NCI-H1436 treated with DMSO at 0.1 percent for 48 hours (cell line): ENCODE measurements at places on chromosomes 2 and 18.

GRCh38 chr2:82998781-82999180 lies 1460.3 kb downstream of the SUCLG1 start:
- no peak for DNase-seq

DNA sequence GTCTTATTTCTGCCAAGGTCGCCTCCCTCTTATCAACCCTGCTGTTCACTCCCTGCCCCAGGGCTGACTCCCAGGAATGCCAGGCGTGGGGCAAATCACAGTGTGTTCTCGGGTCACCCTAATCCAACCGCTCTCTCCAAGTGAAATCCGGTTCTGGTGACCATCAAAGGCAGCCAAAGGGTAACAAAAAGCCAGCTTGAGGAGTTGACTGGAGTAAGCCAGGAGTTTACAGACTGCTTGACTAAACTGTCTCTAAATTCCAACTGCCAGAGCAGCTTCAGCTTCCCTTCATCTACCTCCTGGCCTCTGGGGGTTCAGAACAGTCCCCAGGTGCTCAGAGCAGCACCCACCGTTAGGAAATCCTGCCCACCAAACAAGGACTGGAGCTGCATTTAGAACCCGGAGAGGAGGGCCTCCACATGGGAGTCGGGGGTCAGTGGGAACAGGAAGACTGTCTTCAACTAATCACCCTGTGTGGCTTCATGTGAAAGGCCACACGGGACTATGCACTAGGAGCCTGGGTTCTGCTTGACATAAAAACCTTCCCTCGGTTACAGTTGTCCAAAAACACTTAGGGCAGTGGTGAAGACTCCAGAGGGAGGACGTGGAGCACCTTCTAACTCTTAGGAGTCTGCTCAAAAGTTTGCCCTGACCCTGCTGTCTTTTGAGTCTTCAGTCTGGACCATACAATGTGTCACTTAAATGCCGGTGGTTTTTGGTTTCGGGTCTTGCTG lies 24.2 kb upstream of the MCFD2 start:
- DNase-seq: no peak

GRCh38 chr2:142174176-142174575 lies 43.4 kb upstream of the LRP1B start:
- no peak for DNase-seq

GRCh38 chr2:207937823-207938222 lies 87.5 kb downstream of the PLEKHM3 start:
- DNase-seq: no peak

DNA sequence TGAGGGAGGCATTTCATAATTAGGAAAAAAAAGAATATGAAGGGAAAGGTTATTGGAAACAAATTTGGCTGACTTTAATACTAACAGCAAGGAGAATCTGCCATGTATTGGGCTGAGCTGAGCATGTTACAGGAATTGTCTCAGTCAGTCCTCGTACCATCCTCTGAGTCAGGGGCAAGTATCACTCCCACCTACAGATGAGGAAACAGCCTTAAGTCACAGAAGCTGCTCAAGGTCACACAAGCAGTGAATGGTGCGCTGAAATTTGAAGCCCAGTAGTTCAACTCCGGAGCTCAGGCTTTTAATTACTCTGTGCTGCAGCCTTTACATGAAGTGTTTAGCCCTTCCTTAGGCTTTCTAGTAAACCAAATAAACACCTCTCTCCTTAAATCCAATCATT lies 17.3 kb downstream of the PROKR1 start:
- no peak for DNase-seq

GRCh38 chr2:36561237-36561944 lies 36.6 kb downstream of the FEZ2 start:
- no peak for DNase-seq

DNA sequence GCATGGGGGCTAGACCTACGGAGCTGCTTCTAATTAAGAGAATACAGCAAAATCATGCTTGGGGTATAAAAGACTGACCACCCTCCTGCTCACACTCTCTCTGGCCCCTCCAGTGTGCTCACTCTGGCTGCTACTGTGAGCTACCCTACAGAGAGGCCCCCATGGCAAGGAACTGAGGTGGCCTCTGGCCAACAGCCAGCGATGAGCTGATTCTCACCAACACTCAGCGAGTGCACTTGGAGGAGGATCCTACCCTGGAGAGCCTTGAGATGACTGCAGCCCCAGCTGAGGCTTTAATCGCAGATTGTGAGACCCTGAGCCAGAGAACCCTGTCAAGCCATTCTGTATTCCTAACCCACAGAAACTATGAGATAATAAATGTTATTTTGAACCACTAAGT lies 88.2 kb downstream of the GFPT1 start:
- DNase-seq: no peak

DNA sequence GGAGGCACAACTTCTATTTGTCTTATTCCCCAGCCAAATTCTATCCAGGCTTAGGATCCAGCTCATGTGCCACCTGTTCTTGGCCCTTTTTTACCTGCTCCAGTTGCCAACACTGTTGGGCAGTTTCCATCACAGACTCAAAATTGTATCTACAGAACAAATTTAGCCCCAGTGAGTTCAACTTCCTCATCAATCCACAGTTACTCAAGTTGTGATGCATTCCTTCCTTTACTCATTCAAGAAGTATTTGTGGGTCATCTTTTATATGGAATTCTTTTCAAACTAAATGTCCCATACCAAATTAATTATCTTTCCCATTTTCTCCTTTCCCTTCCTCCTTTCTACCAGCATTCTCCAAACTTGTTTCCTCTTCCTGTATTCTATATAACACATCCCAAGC lies 12.7 kb upstream of the DDX18 start:
- DNase-seq: no peak

DNA sequence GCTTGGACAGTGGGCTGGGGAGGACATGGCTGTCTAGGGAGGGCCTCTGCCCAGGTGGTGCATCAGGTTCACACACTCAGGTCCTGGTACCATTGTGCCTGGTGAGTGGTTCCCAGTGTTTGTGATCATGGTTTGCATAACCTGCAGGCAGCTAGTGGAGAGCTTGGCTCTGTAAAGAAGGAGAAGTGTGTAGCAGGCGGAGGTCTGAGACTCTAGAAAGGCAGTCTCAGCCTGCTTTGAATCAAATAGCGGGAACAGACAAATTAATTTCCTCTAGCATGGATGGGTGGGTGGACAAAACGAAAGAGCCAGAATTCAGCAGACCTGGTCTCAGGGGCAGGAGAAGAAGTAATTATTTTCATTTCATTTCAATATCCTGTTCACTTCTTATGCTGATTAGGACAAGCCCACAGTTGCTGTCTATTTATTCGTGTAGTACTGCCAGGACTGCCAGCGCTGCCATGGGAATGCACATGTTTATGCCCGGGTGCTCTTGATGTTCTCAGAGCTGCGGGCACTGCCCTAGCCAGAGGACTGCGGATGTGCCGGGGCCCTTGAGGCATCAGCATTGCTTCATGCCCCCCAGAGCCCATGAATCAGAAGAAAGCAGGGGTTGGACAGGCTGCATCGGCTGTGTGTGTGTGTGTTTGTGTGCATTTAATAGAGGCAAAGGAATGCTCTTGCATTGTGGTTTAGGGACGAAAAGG lies 45.4 kb upstream of the DLX2 start:
- no peak for DNase-seq

DNA sequence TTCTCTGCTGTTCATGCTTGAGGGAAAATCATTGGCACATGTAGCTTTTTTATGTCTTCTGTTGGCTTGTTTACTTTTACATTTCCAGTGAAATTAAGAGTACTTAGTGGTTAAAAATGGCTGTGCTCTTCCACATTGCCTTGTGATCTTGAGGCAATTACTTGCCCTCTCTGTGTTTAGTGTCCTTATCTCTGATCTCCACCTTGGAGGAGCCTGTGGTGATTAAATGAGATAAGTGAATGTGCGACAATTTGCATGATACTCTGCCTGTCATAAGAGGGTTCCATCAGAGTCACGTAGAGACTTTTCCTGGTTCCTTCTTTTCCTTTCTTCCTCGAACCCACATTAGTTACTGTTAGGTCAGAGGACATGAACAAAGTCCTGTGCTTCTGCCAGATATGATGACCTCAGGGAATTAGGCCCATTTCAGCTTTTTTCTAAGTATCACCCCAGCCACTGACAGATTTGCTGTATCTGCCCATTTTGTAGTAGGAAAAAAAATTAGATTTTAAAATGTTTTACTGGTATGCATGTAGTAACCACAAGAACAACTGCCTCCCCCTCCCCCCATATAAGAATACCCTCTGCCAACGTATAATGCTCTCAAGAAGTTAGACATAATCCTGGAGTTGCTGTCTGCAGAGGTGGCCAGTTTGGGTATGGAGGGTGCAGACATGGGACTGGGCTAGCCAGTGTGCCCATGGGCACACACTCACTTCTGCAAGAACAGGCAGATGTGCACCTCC lies 51.9 kb downstream of the TET3 start:
- no peak for DNase-seq

GRCh38 chr2:1455466-1455865 lies 42.2 kb downstream of the TPO start:
- no peak for DNase-seq

DNA sequence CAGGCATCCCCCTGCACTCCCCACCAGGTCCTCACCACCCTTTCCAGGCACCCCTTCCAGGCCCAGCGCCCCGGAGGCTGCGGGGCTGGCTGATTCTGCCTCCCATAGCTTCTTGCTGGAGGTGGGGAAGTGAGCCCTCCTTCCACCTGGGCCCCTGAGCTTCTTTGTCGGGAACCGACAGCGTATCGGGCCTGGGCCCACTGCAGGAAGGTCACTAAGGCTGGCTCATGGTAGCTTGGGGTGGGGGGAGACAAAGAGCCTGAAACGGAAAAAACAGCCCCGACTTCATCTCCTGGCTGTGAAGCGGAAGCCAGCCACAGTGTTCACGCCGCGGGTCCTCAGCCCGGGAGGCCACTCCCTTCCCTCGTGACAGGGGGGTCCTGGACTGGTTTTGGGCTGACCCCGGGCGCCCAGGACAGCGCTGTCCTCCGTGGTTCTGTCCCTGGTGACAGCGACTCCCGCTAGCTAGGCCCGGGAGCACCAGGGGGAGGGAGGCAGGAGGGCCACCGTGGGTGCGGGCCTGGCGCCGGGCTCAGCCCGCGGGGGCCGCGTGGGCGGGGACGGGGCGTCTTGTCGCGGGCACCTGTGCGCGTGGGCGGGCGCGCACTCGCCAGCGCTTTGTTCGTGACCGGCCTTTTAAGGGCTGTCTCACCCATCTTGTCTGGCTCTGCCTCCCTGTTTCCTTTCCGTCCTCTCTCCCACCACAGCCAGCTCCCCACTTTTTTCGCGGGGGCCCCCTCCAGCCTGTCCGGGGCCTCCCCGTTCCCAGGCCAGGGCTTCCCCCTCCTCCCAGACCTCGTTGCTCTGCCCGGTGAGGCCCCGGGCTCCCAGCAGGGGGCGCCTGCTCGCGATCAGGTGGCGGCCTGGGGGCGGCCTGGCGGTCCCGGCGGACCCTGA lies 64.9 kb downstream of the DNMT3A start:
- DNase-seq: no peak

DNA sequence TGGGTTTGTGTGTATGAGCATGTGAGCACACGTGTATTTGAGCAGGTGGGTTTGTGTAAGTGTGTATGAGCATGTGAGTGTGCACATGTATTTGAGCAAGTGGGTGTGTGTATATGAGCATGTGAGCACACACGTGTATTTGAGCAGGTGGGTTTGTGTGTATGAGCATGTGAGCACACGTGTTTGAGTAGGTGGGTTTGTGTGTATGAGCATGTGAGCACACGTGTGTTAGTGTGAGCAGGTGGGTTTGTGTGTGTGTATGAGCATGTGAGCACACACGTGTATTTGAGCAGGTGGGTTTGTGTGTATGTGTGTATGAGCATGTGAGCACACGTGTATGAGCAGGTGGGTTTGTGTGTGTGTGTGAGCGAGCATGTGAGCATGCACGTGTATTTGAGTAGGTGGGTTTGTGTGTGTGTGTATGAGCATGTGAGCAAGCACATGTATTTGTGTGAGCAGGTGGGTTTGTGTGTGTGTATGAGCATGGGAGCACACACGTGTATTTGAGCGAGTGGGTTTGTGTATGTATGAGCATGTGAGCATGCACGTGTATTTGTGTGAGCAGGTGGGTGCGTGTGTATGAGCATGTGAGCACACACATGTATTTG lies 169.7 kb downstream of the TWIST2 start:
- DNase-seq: no peak

DNA sequence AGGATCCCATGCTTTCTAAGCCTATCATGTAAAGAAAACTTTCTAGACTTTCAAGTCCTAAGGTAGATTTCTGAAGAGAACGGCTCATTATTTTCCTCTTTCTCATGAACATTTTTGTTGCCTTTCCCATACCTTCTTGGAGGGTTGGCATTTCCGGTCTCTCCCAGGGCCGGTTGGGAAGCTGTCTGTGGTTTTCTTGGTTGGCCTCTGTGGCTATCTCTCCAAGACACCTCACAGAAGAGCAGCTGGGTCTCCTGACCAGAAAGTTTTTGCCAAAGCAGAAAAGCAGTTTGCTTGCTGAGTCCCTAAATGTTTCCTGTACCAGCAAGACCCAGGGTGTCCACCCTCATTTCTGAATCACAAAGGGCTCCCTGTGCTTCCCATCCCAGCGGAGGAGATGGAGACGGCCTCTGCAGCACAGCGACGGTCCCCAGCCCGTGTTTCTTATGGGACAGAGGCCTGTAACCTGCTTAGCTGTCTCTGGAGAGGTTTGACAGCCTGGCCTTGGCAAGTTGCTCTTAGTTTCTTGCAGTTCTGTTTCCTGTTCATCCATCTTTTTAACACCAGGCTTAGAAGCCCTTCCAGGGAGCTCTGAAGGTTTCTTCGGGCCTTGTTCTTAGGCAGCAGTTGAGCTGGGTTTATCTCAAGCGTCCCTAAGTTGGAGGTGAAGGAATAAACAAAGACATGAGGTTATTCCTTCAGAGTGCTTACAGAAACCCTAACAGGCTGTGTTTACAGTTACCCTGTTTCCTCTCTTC lies 39.8 kb downstream of the GREB1 start:
- no peak for DNase-seq

DNA sequence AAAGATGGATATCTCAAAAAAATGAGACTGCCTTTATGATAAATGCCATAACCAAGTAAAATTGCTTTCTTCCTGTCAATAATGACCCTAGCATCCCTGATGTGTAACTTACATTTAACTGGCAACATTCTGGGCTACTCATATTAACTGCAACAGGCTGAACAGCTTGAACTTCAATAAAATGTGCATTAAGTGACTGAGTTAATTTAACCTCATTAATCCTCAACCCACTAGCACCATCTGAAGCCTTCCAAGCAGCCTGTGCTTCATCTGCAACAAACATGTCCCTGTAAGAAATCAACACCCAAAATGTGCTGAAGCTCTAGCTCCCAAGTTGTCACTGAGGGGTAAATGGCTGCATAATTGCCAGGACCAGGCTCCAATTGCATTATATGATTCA lies 296.2 kb upstream of the ZC3H15 start:
- DNase-seq: no peak
